DMS153 (cell line): ENCODE measurements at places on chromosomes 11 and 22.

GRCh38 chr11:13216711-13217075 lies 60.9 kb upstream of the BMAL1 start:
- no peak for DNase-seq

DNA sequence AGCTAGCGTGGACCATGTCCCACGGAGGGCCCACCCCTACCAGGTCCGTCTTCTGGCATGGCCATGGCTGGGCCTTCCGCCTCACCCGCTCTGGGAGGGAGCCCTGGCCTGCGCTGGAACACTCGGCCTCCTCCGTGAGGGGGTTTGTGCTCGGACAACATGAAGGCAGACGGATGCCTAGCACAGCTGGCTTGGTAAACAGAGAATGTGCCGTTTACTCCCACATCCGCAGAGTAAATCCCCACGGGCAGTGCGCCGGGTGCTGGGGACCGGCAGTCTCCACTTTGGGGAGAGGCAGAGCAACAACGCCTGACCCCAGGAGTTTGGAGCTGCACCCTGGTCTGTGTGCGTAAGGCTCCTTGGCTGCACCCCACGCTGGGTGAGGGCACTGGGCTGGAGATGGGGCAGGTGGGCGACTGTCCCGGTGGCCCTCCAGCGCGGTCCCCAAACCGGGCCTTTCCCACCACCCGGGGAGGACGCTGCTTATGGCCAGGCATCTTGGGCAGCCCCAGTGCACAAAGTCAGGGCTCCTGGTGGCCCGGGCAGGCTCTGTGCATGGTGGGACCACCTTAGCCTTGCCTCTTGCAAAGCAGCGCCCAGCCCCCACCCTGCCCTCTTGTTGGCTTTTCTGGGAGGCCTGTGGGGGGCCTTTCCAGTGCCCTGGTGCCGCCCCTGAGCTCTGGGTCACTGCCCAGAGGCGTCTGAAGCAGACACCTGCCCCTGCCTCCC lies 30.7 kb upstream of the MUC5AC start:
- no peak for DNase-seq

DNA sequence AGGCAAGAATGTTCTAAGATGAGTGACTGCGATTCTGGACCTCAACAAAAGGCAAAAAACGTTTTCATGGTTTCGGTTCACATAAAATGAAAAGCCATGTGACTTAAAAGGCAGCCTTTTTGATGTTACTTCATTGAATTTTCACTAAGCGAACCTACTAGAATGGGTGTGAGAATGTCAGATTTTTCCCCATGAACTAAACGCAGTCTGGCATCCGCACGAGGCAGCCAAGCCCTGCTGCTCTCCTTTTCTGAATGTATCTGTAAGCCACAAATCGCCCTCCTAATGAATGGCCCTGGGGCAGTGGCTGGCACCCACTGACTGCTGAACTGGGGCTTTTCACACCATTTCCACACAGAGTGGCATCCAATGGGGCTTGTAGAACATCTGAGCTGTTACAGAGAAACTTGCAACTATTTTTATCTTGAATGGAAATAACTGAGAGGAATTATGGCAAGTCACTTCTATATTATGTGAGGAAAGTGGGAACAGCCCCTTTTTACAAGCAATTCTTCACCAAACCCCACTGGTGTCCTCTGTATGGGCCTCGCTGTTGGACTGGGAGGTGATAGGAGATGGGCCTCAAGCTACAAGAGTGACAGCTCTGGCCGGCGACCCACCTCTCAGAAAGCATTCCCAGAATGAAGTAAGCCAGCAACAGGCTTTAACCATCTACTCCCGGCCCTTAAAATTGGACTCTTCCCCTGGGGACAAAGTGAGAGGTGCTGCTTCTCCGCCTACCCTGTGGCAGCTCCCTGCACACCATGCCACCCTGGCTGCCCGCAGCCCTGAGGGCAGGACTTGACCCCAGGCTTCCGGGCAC lies 29.4 kb downstream of the PPP2R1B start:
- no peak for DNase-seq

- no peak for DNase-seq
These were observed 865 bp downstream of the RBM14 start for GRCh38 chr11:66617155-66617834.

DNA sequence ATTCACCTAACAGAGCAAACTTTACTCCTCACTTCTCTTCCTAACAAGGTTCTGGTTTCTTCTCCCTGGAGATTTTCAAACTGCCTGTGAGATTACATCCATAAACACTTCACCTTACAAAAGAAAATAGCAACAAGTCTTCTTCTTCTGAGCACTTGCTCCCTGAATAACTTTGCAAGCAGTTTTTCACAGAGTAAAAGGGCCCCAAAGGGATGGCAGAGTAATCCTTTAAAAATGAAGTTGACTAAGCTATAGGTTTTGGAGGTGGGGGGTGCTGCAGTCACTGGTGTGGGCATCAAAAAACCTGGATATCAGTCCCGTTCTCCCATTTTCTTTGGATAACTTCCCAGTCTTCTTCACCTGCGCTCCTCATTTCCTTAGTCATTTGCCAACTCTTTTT lies 484.9 kb downstream of the MIAT start:
- DNase-seq, result no peak

GRCh38 chr11:120871924-120872323 lies 152.0 kb upstream of the TBCEL start:
- no peak for DNase-seq

GRCh38 chr11:122807731-122808477 lies 30.4 kb upstream of the CRTAM start:
- no peak for DNase-seq

GRCh38 chr22:22359465-22359864 lies 114.9 kb downstream of the VPREB1 start:
- no peak for DNase-seq

GRCh38 chr11:34050581-34051348 lies 766 bp upstream of the CAPRIN1 start:
- no peak for DNase-seq

DNA sequence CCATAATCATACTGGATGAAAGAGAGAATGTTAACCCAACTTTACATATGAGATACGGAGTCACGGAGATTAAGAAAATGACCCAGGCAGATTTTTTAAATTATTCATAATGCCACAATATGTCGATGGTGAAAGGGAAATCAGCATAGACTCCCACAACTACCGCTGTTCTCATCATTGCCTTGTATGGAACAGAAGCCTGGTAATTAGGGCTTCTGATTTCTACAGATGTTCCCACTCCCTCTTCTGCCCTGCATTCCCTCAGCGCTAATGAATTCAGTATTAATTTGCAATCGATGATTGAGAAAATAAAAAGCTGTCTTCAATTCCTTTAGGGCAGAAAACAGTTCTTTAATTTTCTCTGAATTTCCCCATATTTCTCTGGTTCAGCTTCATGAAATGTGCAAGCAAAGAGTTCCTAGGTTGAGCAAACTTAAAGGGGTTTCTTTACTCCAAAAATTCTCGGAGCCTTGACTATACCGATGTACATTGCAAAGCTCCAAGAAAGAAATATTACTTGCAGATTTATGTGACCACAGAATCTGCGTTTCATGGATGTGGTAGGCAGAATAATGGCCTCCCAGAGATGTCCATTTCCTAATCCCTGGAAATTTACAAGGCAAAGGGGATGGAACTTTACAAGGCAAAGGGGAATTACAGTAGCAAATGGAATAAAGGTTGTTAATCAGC lies 134.9 kb upstream of the ZC3H12C start:
- DNase-seq, result no peak

- no peak for DNase-seq
These were observed 13.1 kb downstream of the OR52A5 start for GRCh38 chr11:5124891-5125620.

DNA sequence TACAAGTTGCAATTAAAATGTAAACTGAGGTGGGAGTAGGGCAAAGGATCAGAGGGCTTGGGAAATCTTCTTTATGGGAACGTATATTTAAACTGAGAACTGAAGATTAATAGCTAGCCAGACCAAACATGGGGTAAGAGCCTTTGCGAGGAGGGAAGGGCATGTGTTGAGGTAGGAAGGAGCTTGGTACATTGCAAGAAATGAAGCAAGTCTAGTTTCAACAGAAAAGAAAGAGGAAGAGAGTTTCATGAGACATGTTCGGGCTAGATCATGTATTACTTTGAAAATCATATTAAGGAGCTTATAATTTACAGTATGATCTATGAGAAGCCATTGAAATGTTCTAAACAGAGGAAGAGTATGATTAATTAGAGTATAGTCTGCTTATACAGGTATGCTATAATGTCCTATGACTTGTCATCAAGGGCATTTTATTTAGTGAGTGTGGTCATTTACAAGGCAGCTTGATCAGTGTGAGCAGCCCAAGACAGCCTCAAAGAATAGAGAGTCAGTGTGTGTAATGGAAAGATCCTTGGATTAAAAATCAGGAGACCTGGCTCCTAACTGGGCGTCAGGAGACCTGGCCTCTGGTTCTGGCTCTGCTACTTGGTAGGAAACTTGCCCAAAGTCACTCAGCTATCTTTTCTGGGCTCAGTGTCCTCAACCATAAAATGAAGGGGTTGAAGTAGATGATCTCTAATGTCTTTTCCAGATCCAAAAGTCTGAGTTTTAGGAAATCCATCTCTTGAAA lies 10.9 kb downstream of the GAS2 start:
- DNase-seq, result no peak

GRCh38 chr22:37016134-37016910 lies 2.9 kb downstream of the TST start:
- no peak for DNase-seq

DNA sequence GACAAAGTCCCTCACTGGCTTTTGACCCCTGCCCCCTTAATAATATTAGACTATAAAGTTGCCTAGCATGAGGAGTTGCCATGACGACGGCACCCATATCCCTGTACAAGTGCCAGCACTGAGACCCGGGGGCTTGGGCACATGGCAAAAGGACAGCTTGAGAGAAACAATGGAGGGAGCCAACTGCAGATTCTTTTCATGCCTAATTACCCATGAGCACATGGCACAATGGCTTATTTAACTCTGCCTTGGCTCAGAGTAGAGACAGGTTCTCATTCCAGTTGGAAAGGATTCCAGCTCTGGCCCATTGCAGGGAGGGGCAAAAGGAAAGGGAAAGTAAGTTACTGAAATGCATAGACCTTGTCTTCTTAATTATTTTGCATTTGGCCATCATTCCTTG lies 261.2 kb upstream of the UBASH3B start:
- DNase-seq, result no peak
